Panc1 (cell line): ENCODE measurements at places on chromosomes 12 and 14. TPM values are rescaled to one million over a fixed set of nuclear protein-coding genes. Genes with fewer than 3 reads are reported as not detected.

The NRIP2 gene
- total RNA-seq = not detected

DNA sequence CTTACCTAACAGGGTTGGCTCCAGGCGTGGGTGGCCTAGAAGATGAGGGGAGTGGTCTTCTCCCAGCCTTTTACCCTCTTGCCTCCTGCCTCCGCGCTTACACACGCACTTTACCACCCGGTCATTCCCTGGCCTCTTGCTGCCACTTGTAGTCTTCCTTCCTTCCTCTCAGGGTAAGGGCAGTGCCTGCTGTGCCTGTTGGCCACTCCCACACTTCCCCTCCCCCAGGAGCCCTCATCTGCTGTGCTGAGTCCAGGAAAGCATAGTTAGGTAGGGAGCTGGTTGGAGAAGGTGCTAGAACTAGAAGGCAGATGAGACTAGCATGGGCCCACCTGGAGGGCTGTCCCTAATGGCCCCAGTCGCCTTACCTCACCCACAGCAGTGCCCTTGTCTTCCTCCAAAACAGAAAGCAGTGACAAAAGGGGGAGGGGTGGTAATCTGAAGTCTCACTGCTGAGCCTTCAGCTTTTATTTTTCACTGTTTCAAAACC lies 54.3 kb upstream of the SRSF5 start:
- no peak for DNase-seq

The BDKRB2 gene
- 0.05 TPM for total RNA-seq

The ASB2 gene
- 0.28 TPM for total RNA-seq

- DNase-seq = no peak
Observed at GRCh38 chr12:27076928-27077327, 5.5 kb downstream of the C12orf71 start.

The CLSTN3 gene
- total RNA-seq = 5.9 TPM

DNA sequence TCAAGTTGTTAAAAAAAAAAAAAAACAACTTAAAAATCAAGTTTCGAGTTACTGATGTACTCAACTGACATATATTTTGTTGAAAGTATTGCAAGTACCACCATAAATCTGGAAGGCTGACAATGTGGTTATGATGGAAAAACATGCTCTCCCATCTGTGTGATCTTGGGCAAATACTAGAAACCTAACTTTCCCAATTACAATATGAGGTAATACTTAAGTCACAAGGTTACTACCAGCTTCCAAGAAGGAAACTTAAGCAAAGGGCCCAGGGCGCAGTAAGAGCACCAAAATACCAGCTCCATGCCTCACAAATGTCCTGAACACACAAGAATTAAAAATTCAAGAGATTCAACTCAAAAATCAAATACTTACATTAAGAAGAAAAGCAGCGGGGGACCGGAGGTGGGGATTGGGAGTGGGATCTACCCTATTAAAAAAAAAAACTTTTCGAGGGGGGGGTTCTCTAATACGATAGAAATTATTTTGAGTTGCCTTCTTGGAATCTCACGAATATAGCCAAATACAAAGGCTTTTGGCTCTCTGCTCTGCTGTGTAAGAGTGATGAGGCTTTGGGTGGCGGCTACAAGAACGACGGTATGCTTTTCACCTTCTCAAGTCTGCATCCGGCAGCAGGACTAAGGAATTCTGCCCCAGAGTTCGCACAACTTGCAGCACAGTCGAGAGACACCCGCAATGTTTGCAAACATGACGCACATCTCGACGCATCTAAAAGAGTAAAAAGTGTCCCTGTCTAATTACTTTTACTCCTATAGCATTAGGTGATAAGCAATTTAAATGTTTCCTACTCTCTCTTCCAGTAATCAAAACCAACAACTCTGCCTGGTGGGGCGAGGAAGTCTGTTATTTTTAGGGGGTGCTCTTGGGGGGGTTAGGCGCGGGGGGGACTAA lies 1.1 kb downstream of the SAV1 start:
- DNase-seq = no peak

DNA sequence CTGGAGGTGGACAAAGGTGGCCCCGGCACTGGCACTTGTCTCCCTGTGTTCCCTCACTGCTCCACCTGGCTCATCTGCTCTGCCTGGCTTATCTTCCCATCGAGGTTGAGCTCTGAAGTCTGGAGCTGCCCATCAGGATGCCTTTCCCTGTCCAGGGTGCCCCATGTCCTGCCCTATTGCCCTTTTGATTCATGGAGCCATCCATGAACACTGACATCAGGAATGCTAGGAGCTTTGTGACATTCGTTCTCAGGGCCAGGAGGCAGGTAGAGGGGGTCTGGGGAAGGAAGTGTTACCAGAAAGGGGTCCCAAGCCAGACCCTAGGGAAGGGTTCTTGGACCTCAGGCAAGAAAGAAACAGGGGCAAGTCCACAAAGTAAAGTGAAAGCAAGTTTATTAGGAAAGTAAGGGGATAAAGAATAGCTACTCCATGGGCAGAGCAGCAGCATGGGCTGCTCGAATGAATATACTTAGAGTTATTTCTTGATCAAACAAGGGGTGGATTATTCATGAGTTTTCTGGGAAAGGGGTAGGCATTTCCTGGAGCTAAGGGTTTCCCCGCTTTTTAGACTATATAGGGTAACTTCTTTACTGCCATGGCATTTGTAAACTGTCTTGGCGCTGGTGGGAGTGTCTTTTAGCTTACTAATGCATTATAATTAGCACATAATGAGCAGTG lies 51.6 kb downstream of the RIN3 start:
- DNase-seq = no peak

DNA sequence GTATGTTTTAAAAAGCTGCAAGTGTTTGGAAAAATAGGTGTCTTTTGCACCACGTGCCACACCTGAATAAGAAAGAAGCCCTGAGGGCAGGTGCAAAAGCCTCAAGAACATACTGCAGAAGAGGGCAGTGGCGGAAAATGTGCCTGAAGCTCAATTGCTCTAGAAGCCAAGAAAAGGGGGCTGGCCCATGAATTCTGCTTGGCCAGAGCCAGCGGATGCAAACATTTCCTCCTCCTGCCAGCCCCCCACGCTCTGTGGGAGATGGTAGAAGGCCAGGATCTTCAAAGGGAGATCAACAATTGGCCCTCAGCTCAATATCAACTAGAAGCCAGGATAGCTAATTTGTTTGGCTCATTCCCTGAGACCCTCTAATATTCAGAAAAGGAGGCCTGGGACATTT lies 80.3 kb upstream of the TMEM132D start:
- no peak for DNase-seq

- no peak for DNase-seq
Observed at GRCh38 chr12:123767613-123768012, 5.5 kb downstream of the DNAH10 start.

- no peak for DNase-seq
Observed at GRCh38 chr12:109288571-109288970, 20.5 kb downstream of the FOXN4 start.

The CEP128 gene
- 9.3 TPM for total RNA-seq

DNA sequence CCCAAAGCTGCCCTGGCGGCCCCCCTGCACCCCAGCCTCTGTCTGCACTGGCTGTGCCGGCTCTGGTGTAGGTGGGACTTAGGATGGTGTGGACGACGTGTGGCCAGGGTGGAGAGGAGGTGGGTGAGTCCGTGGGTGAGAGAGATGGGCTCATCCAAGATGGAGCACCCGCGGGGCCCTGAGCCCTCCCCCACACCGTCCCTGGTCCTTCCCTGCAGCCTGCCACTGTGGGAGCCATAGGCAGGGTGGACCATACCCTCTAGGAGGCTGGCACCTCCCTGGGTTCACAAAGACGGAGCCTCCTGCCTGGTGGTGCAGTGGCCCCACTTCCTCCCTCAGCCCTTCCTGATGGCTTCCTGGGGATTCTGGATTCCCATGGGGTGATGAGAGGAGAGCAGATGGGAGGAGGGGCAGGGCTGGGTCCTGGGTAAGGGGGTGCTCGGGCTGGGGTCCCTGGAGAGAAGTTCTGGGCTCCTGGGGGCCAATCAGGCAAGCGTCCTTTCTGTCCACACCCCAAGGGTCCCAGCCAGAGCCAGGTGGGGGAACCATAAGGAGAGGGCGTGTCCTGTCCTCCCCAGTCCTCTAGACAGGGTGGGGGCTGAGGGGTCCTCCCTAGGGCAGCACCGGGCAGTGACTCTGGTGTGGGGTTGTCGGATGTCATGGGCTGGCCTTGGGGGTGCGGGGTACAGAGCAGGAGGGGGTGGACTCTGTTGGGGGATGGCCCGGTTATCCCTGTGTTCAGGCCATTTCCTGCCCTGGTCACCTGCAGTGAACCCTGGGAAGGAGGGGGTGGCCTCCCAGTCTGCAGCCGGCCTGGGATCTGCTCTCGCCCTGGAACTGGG lies 384.8 kb downstream of the TMEM121 start:
- no peak for DNase-seq

- no peak for DNase-seq
Observed at GRCh38 chr14:74221741-74222140, 17.5 kb upstream of the VSX2 start.

- DNase-seq = no peak
Observed at GRCh38 chr12:25121916-25122315, 73.0 kb downstream of the DNAI7 start.

The FOS gene
- total RNA-seq = 26.8 TPM

The CEP290 gene
- 14.6 TPM for total RNA-seq

DNA sequence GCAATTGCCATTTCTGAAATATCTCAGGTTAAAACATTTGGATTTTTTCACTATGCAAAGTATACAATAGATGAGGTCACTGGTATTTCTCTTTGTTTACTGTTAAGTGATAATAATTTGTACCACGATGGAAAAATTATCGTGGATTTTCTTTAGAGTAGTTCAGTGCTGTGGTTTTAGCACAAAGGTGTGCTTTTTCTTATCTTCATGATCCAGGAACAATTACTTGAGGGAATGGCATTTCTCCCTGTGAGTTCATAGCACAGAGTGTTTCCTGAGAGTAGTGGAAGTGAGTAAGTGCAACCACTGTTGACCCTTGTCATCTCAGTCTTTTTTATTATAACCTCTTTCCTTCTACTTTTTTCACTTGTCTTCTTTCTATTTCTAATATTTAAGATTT lies 86.8 kb downstream of the FGD4 start:
- no peak for DNase-seq

GRCh38 chr14:76218662-76219061 lies 66.9 kb downstream of the GPATCH2L start:
- DNase-seq = no peak

GRCh38 chr14:92555465-92556111 lies 42.0 kb downstream of the RIN3 start:
- no peak for DNase-seq

DNA sequence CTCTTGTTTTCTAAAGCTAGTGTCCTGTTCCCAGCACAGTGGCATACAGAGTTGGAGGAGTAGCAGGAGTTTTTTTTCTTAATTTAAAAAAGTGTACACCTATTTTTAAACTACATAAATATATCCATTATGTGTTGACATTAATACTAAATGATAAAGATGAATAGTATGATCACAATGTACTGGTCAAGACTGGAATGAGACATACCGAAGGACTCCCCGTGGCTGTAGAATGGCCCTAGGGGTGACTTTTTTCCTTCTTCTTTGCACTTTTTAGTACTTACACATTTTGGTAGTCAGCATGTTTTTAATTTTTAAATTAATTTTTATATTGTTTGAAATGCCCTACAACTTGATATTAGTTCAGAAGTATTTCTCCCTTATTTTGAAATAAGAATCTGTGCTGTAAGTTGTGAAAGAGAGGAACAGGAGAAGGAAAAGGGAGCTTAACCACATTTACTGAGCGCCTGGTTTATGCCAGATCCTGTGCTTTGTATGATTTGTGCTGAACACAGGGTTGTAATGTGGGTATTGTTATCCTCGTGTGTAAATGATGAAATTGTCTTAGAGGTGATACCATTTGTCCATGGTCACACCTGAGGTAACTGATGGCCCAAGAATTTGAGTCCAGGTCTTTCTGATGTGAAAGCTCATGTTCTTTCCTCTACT lies 136.5 kb downstream of the TGFB3 start:
- no peak for DNase-seq

The FAM90A1 gene
- total RNA-seq = not detected
